Suprapubic skin (tissue), 4 donors: ENCODE measurements at places on chromosomes 7 and 10.
A peak's percentile ranks its signal among the peaks of the same experiment; 100 is the strongest.

DNA sequence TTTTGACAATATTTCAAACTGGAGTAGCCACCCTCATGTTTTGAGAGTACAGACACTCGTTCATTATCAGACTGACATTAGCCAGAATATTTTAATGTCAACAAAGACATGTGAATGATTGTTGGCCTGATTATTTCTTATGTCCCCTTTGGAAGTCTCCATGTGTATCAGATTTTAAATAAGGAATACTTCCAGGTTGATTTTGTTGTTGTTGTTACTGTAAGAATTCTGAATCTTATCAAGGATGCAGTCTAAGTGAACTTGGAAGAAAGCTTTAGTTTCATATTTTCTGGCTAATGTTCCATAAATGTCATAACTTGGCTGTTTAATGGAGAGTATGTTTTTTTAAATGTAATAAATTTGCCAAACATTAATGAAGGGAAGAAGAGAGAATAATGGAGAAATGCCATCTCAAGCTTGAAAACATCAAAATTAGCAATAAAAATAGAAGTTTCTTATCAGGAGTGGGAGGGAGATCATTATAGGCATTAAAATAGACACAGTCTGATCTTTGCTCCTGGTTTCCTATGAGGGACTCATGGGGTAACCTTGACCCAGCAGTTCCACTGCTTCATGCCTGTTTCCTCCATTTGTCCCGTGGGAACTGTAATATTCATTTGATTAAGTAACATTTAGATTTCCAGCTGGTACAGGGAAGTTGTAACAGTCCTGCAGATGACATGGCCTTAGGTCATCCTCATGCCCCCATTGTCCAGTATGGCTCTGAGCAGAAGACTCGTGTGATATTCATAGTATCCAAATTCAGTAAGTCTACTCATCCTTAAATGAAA, 122.4 kb upstream of the KIAA1217 start:
- no peak for DNase-seq

GRCh38 chr7:150335774-150336112, 5.7 kb downstream of the RARRES2 start:
- no peak for DNase-seq

GRCh38 chr7:140989068-140989467, 25.7 kb downstream of the MRPS33 start:
- no peak for DNase-seq

DNA sequence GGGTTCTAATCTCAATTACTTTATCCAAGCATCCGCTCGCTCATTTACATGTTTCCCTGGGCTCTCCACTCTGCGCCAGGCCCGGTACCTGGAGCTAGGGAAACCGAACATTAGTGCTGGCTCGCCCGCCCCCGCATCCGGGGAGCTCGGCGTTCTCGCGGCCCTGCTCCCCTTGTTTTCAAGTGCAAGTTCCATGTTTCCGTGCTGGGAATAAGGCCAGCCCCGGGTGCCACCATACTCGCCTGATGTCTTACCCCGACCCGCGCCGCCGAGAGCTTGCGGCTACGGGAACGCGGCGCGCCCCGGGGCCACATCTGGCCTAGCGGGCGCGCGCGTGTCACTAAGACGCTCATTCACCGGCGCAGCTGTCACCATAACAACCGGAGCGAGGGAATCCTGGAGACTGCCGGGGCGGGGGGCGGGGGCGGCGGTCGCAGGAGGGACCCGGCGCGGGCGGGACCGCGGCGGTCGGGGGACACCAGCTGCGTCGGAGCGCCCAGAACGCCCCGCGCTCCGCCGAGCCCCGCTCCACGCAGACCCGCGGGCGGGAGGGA, at the start of gene NEURL1:
TSS of gene NEURL1 (plus strand) at position 344 of the 554 bp plus-strand sequence. CDS start 683 bp downstream, outside the sequence.
- no peak for DNase-seq

GRCh38 chr7:73974948-73975926, 52.7 kb upstream of the ELN start:
- peak; percentile 65 for DNase-seq

DNA sequence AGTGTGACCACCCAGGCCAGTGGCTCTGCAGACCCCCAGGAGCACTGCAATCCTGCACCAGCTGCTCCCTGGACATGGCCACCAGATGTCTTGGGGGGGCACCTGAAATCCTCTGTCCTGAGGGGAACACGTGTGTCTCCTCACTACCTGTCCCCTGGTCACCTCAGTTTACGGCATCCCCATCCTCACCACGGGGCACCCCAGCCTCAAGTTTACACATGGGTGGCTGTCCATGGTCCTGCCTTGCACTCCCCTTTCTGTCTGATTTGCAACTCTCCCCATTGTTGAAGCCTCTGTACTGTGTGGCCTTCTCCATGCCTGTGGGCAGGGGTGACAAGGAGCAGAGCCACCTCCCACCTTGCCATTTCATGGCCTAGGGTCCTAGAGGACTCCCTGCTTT, 67.2 kb downstream of the RAMP3 start:
- no peak for DNase-seq

- DNase-seq: peak; percentile 57
Measured at GRCh38 chr10:46542567-46543465, 13.6 kb downstream of the GPRIN2 start.

DNA sequence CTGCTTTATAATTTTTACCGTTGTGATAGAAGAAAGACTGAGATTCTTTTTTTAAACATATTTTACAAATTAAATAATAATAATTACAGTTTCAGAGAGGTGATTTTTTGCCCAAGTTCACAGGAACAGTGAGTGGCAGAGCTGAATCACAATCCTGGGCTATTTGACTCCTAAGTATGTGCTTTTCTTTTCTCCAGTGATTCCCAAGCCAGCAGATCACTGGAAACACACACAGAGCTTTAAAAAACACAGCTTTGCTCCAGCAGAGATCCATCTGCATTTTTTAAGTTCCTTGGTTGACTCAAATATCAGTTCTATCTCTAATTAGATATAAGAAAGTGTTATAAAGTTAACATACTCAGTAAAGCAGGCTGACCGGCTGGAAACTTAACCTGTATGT, 69.0 kb downstream of the AHR start:
- no peak for DNase-seq

DNA sequence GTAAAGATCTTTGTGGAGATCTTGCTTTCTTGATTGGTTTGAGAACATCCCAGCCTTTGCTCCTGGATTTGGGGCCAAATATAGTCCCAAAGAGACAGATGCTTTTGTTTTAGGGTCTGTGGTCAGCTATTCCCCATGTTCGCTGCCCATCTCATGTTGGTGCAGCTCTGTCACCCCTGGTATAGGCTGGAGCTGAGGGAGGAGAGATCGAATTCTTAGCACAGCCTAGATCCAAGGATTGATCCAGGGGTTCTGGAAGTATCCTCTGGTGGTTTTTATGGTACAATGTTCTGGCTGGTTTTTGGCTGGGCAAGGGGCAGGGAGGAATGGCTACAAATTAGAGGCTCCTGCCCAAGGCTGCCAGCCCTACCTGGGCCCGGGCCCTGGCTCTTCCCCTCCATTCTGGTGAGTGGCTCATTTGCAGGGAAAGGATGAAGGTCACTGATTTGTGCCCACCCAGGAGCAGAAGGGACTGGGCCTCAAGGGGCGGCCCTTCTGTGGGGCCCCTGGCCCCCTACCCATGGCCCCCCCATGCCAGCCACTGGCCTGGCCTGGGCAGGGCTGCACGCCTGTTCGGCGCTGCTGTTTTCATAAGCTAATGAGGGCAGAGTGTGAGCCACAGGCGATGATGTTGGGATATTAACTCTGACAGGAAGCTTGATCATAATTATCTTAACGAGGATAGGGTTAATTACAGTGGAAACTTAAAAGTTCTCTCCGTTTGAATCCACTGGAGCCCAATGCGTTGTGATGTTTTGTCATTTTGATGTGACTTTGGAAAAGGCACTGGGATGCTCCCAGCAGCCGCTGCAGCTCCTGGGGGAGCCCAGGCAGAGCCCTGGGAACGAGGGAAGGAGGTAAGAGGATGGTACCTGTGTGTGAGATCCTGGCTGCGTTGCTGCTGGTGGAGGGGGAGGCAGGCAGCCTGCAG, 600.6 kb downstream of the LRMDA start:
- no peak for DNase-seq

DNA sequence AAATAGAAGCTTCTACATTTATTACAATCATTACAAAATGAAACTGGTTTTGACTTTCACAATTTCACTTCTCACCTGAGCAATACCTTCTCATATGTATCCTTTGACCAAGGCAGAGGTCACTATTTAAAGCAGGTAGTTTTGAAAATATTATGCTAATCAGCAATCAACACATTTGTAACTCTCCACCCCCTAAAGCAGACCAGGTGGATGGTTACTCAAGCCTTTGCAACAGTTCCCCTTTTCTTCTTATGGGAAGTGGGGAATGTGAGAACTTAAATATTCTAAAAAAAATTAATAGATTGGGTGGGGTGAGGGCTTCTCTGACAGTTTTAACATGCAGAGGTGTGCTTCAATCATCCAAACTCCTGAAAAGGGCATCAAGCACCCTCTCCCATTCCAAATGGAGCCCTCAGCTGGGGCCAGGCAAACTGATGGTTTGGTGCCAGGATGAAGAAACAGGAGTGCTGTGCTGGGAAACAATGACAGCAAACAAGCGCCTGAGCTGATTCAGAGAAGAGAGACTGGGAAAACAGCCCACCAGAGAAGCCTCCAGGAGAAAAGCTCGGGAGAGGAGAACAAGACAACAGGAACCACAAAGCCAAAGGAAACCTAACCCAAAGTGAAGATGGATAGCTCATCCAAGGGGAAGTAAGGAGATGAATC, 17.1 kb downstream of the RAPGEF5 start:
- DNase-seq: no peak

GRCh38 chr10:113491967-113492565, 60.8 kb upstream of the HABP2 start:
- DNase-seq: no peak

GRCh38 chr7:70520611-70521010, 611.3 kb upstream of the GALNT17 start:
- DNase-seq: no peak

- no peak for DNase-seq
Measured at GRCh38 chr7:109582211-109582610, 1012.5 kb downstream of the DNAJB9 start.

- DNase-seq: no peak
Measured at GRCh38 chr7:123355576-123356190, 155.9 kb upstream of the SLC13A1 start.

DNA sequence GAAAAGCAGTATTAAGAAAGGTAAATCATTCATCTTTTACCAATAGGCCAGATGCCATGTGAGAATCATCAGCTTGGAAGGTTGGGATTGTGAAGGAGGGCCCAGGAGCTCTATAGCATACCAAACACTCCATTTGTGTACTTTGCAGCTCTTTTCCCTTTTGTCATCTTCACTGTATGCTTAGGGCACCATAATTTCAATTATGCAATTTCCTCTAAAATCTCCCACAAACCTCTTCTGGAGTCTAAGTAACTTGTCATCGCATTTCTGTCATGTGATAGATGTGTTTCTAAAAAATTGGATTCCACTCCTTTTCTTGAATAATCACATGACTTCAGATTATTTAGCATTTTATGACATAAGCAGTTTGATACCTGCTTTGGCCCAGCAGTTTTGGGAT, 17.9 kb downstream of the RPP30 start:
- no peak for DNase-seq

DNA sequence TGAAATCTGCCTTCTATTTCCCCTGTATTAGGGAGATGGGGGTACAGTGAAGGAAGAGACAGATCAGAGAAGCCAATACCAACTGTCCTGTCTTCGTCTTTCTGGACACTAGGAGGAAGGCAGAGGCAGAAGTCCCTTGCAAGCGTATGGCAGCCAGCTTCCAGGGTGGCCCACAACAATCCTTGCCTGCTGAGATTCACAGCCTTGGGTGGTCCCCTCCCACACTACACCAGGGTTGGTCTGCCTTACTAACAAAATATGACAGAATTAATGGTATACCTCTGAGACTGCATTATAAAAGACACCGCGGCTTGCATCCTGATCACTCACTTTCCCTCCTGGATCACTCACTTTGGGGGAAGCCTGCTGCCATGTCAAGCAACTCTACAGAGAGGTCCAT, 90.4 kb downstream of the IDE start:
- no peak for DNase-seq

- DNase-seq: no peak
Measured at GRCh38 chr10:68296843-68297663, 34.8 kb upstream of the HNRNPH3 start.

DNA sequence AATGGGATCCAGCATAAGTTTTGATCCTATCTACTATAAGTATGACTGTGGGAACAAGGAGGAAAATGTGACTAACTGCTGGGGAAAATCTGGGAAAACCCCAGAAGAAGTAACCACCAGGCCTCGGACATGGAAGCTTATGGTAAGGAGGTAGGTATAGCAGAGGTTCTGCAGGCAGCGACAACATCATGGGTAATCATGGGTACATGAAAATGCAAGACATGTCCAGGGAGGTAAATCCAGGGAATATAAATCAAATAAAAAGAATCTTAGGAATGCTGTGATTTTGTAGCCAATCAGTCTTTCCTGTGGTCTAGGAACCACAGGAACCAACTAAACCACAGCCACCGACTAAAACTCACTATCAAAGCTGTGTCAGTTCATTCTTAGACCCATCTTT, 168.3 kb upstream of the NPY start:
- no peak for DNase-seq

- no peak for DNase-seq
Measured at GRCh38 chr10:66654861-66655260, 271.0 kb upstream of the LRRTM3 start.

DNA sequence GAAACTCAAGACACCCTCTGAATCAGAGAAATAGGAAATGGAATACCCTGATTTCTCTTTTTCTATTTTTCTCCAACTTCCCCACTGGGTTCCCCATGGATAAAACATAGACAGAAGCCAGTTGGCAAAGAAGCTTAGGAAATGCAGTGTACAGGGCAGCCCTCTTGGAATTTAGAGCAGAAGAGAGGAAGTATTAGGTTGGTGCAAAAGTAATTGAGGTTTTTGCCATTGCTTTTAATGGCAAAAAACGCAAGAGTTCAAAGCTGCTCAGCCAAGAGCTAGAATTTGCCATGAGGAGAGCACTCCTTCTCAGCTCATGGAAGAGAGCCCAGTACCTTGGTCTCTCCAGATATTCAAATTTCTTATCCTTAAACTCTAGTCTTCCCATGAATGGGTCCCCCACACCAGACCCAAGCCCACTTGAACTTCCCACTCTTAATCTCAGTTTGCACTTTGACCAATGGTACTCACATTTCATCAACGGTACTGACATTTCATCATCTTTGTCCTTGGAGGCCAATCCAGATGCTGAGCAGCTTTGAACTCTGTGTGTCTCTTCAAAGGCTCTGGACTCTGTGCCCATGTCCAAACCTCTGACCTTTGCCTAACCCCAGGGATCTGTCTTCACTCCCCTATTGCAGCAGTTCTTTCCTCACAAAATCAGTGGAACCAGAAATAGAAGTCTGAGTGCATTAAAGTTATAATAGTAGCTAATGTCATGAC, 73.2 kb upstream of the PPP1R3C start:
- no peak for DNase-seq

GRCh38 chr10:25914776-25915175, 19.3 kb upstream of the MYO3A start:
- no peak for DNase-seq

- DNase-seq: no peak
Measured at GRCh38 chr10:16953270-16953669, 136.0 kb upstream of the RSU1 start.

GRCh38 chr7:30028749-30029635, 780 bp downstream of the PLEKHA8 start:
- peak; percentile 82 for DNase-seq
